ENCODE measurements at places on chromosomes 3 and 15.

- DNase-seq, result no peak
Observed at GRCh38 chr3:141828487-141828886, 48.0 kb upstream of the ATP1B3 start.

DNA sequence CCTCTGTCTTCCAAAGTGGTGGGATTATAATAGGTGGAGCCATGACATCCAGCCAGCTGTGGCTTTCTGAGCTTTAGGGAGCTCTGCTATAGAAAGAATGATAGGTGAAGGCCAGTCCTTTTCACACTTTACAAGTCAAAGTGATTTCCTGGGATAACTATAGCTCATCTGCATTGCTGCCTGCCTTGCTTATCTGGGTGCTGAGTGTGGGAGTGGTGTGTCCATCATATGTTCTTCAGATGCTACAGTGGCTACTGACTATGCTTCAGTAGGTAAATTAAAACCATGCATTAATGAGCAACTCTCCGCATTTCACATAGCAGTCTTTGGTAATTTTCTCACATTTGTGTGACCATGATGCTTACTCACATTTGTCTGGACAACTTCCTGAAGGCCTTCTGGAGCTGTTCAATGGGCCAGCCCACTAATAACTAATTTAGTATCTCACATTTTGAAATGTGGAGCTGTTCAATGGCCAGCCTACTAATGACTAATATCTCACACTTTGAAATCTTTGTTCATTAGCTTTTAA is 23.4 kb downstream of the RHOA start:
- DNase-seq, result no peak

GRCh38 chr3:66938338-66938963 is 59.7 kb upstream of the KBTBD8 start:
- DNase-seq, result no peak

DNA sequence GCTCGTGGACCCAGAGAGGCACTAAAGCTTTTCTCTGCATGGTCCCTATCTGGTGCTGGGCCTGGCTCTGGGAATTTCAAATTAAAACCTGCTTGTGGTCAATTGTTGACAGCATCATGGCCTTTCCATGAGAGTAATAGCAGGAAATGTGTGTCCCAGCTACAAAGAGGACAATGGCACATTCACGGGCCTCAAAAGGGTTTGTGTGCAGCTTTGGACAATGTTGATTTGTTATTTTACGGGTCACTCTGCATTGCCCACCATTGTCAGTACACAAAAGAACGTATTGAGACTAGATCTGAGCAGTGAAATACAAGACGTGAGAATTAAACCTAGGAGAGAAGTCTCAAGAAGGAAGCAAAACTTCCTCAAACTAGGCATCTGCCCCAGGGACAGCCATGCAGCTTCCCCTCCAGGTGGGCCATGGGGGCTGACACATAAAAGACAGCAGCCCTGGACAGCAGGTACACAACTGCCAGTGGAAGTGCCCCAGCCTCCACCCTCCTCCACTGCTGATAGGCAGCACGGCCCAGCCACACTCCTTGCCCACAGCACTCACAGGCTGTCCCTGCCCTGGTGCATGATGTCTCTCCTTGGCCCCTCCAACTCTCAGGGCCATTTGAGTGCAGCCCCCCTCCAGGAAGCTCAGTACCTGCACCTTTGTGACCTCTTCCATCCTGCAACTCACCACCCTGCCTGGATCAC is 15.9 kb upstream of the LTF start:
- no peak for DNase-seq
